ENCODE measurements at places on chromosomes 2 and 18. TPM values are rescaled to one million over a fixed set of nuclear protein-coding genes. Genes with fewer than 3 reads are reported as not detected.
A peak's percentile ranks its signal among the peaks of the same experiment; 100 is the strongest.

Gene PROM2
- 0.50 TPM for total RNA-seq

DNA sequence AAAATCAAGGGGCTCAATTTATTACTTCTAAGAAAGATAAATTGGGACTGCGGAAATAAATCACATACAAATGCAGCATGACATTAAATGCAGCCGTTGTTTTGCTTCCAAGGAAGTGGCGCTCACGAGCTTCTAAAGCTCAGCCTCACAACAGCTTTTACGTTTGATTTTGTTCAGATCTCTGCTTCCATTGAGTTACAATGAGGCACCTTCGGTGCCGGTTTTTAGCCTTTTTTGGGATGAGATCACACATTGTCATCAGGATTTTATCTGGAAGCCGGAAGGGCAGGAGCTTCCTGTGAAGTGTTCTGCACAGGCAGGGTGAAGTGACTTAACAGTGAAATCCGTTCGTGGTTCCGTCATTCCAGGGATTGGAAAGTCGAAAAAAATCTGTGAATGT lies 209.8 kb downstream of the DCDC2C start:
- no peak for DNase-seq

- DNase-seq: no peak
Measured at GRCh38 chr2:67888351-67889005, 174.3 kb downstream of the C1D start.

GRCh38 chr2:12119841-12120240 lies 373.4 kb downstream of the LPIN1 start:
- DNase-seq: no peak

DNA sequence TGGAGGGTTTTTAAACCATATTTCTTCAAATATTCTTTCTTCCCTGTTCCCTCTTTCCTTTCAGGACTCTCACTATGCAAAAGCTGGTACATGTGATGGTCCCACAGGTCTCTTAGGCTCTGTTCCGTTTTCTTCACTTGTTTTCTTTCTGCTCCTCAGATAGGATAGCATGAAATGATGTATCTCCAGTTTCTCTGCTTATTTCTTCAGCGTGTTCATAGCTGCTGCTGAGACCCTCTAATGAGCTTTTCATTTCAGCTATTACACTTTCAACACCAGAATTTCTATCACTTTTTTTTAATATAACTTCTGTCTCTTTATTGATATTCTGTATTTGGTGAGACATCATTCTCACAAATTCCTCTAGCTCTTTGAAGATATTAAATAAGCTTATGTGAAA lies 63.9 kb downstream of the KCNG2 start:
- no peak for DNase-seq

GRCh38 chr2:60735496-60736250 lies 20.4 kb upstream of the PAPOLG start:
- no peak for DNase-seq

- DNase-seq: peak; percentile 91
Measured at GRCh38 chr18:76488190-76488589, 6.9 kb downstream of the ZNF516 start.

All from esophagus muscularis mucosa (tissue), 4 donors.